ENCODE measurements at places on chromosomes 2 and 18. TPM values are rescaled to one million over a fixed set of nuclear protein-coding genes. Genes with fewer than 3 reads are reported as not detected.

Gene HOXD8
- polyA plus RNA-seq, result 1.5 TPM

Gene TRIM43
- polyA plus RNA-seq, result not detected

Gene UGT1A10
- polyA plus RNA-seq, result not detected

Gene TCF4
- polyA plus RNA-seq, result 140 TPM

Gene WDR35
- 30.1 TPM for polyA plus RNA-seq

Gene CYBRD1
- polyA plus RNA-seq, result 131 TPM

DNA sequence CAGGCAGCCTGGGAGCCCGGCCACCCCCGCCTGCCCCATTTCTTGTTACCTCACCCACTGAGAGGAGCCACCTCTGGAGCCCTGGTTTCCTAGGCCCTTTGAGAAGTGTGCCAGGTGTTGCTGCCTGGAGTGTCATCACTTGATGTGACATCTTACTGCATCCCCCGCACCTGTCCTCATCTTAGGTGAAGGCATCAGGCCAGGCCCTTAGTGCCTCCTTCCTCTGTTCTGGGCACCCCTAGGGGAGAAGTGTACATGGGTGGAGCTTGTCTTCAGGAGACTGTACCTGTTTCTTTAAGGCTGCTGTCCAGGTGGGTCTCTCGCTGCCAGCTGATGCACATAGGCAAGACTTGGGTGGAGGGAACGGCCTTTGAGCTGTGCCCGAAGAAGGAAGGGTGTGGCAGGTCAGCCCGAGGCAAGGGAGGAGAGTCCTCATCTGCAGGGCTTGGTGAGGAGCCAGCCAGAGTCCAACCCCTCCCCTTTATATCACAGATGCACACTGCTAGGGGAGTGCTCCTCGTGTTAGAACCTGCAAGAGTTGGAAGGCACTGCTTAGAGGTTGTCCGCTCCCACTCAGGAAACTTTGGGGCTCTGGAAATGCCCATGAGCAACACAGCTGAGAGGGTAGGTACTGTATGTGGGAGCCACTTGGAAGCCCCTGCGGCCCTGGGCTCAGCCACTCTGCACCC lies 45.9 kb downstream of the NCK2 start:
- no peak for DNase-seq

- no peak for DNase-seq
These were observed 25.5 kb upstream of the TUBB6 start for GRCh38 chr18:12282442-12283039.

DNA sequence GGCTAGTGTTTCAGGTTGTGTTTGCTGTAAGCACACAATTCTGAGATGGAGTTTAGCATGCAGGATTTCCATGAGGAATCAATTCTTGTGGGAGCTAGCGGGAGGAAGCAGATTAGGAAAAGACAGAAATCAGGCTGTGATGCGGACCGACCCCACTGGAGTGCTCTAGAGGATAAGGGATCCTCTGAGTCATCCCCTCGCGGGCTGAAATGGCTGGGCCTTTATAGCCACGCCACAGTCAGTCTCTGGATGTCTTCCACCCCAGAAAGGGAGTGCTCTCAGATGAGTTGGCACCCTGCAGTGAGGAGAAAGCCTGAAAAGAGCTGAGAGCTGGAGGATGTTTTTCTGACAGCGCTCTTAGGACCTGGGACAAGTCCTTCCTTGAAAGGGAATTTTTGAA lies 102.4 kb downstream of the GALNT3 start:
- no peak for DNase-seq

DNA sequence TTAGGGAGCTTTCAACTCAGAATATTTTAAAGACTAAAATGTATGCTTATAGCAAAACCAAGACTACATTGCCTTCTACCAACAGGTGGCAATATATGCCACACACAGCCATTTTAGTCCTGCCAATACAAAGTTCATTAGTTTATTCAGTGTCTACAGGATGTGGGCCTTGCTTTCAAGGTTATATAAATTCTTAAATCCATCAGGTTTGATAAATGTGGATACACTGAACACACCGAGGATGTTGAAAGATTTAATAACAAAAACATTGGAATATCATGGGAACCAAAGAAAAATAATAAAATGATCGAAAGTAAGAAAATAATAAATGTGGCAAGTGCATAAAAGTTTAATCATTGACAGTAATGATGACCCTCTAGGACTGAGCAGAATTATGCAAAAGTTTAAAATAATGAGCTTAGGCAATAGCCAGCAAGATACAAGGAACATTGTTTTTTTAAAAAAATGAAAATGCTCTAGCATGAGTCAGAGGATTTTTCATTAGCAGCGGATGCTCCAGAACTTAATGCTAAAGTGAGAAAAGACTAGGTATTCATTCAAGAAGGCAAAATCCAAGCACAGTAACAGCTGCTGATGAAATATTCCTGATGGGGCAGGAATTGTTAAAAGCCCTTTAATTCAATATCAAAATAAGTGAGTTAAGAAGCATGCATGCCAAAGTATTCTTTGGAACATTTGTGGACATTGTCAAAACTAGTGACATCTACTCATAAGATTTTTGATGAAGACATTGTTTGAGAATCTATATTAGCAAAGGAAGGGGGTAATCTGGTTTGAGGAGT lies 14.2 kb downstream of the SCN9A start:
- DNase-seq, result no peak

GRCh38 chr2:19538411-19538963 lies 180.1 kb upstream of the OSR1 start:
- DNase-seq, result no peak

DNA sequence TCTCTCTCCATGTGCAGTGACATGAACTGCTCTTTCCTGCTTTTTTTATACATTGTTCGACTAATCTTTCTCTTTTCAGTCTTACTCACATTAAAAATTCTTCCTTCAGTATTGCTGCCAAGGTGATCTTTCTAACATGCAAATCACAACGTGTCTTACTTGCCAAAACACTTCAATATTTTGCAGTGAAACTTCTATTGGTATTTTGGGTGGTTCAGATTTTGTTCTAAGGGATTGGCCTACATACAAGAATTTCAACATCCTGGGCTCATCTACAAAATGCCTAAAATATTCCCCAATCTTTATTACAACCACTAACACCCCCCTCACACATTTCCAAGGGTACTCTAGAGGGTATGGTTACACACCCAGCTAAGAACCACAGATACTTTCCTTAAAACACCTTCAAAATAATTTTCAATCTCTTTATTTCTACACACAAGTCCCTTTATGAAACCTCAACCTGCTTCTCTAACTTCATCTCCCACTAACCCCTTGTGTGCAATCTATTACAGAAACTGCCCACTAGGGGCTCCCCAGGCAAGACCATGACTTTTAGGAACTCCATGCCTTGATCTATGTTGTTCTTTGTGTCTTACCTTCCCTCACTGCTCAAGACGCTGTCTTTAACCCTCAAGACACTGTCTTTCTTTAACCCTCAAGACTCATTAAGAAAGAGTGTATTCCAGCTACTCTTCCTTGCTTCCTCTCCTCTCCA lies 50.9 kb downstream of the COL3A1 start:
- no peak for DNase-seq

Data from right lung (tissue), 10 donors.